ENCODE measurements at places on chromosomes 4 and X.

DNA sequence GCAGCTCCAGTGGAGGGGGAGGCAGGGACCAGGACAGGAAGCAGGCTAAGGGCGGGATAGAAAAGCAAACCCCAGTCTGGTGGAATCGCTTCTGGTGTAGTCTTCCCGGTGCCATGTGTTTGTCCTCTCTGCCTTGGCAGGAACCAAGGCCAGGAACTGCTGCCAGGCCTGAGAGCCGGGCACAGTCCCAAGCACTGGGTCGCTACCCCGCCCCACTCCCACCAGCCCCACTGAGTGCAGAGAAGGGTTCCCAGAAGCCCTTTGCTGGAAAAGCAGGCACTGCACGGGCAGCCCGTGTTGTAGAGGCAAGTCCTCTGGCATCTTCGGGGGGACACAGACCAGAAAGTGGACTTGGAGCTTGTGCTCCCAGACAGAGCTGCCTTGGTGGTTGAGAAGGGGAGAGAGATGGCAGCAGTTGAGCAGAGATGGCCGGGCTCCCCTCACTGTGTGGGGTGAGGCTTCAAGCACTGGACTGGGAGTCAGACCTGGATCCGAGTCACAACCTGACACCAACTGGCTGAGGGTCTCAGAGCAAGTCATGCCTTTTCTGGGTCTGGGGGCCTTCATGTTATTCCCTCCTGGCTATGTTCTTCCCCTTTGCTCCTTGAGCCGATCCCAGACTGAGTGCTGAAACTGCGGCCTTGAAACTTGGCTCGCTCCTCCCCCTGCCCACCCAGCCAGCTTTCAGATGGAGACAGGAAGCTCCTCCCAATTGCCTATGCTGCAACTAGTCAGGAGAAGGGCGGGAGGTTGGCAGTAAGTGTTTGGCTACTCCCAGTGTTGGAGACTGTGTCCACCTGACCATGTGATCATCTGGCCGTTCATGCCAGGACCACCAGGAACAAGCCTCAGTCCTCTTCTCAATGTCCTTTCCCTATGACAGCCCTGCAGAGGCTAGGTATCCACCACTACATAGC is 59.7 kb upstream of the MTM1 start:
- no peak for DNase-seq

DNA sequence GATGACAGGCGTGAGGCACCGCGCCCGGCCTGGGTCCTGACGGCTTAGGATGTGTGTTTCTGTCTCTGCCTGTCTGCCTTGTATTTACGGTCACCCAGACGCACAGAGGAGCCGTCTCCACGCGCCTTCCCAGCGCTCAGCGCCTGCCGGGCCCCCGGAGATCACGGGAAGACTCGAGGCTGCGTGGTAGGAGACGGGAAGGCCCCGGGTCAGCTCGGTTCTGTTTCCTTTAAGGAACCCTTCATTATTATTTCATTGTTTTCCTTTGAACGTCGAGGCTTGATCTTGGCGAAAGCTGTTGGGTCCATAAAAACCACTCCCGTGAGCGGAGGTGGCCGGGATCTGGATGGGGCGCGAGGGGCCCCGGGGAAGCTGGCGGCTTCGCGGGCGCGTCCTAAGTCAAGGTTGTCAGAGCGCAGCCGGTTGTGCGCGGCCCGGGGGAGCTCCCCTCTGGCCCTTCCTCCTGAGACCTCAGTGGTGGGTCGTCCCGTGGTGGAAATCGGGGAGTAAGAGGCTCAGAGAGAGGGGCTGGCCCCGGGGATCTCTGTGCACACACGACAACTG is 1.3 kb downstream of the SHOX start:
- no peak for DNase-seq

- DNase-seq = no peak
Observed at GRCh38 chr4:76525751-76526150, 90.7 kb downstream of the SHROOM3 start.

- DNase-seq = no peak
Observed at GRCh38 chrX:65932173-65933084, 107.5 kb downstream of the VSIG4 start.

GRCh38 chr4:73224886-73225285 is 33.7 kb downstream of the ANKRD17 start:
- DNase-seq = no peak

DNA sequence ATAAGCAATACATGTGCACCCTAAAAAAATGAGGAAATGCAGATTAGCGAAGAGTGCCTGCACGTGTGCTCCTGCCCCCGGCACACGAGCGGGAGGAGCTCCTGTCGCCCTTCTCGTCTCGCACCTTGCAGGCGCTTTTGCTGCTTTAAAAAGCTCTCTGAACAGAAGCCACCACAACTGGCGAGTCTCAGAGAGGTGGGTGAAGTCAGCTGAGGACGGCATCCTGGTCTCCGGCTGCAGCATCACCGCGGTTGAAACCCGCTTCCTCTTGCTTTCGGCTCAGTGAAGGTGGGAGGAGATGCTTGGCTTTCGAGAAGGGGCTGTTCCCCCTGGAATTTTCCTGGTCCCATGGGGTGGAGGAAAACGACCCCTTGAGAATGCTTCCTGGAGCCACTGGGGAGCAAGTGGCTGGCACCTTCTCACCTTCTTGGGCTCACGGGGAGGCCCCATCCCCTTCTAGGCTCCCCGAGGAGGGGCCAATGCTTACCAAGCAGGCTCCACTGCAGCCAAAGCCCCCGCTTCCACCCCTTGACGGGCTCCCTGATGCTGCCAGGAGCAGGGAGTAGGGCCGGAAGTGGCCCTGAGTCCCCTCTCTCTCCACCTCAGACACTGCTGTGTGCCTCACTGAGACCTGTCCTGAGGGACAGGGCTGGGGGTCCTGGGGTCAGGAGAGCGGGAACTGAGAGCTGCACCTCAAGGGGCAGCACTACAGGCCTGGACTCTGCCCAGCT is 29.2 kb upstream of the MXD4 start:
- no peak for DNase-seq

DNA sequence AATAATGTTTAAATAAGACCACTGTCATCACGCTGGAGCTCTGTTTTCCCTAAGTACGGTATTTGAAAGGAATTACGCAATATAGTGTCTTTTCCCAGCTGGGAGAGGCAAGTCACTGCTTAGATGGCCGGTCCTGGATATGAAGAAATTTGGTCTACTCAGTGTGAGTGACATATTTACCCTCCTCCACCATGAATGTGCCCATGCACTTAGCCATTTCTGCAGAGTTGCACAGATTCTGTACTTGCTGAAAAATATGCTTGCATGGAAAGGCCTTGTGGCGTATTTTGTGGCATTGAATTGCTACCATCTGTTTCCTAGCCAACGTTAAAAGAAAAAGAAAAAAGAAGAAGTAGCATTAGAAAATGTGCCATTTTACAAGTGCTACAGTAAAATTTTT is 73.1 kb downstream of the ADGRL3 start:
- DNase-seq = no peak

GRCh38 chr4:131316086-131316485 is 1833.0 kb upstream of the PCDH10 start:
- DNase-seq = no peak

Data from AG04449 (cell line).